ENCODE measurements at places on chromosomes 11 and 22. TPM values are rescaled to one million over a fixed set of nuclear protein-coding genes. Genes with fewer than 3 reads are reported as not detected.

The ART5 gene
- 2.5 TPM for total RNA-seq

GRCh38 chr22:23182309-23183060 is 2.2 kb downstream of the BCR start:
- DNase-seq = no peak

DNA sequence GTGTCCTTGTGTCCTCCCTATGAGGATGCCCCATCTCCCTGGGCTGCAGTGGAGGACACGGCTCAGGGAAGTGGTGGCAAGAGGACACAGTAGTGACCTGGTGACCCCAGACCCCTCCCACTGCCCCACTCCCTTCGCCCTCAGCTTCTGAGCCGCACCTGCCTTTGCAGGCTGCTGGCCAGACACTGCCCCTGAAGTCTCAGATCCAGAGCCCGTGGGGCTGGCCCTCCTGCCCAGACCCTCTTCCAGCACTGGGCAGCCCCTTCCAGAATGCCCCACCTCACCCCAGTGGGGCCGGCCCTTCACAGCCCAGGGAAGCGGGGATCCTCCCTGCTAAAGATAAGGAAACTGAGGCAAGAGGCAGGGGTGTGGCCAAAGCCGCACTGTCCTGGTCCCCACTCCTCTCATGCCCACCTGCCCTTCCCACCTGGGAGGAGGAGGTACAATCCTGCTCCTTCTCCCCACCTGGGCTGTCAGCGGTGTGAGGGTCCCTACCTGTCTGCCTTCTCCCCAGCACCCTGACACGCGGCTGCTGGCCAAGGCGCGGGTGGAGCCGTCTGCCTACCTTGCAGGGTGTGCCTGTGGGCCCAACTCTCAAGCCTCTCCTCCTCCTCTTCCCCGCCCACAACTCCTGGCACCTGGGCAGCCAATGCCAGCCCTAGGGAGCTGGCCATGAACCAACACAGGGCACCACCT is 17.3 kb downstream of the TRPM5 start:
- peak; percentile 32 for DNase-seq

The WNT7B gene
- not detected for total RNA-seq

DNA sequence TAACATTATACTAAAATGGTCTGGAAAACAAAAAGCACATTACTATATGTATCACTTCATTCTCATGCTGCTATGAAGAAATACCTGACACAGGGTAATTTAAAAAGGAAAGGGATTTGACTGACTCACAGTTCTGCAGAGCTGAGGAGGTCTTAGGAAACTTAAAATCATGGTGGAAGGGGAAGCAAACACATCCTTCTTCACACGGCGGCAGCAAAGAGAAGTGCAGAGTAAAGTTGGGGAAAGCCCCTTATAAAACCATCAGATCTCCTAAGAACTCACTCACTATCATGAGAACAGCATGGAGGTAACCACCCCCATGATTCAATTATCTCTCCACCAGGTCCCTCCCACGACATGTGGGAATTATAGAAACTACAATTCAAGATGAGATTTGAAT is 60.0 kb downstream of the FAM181B start:
- DNase-seq = no peak

DNA sequence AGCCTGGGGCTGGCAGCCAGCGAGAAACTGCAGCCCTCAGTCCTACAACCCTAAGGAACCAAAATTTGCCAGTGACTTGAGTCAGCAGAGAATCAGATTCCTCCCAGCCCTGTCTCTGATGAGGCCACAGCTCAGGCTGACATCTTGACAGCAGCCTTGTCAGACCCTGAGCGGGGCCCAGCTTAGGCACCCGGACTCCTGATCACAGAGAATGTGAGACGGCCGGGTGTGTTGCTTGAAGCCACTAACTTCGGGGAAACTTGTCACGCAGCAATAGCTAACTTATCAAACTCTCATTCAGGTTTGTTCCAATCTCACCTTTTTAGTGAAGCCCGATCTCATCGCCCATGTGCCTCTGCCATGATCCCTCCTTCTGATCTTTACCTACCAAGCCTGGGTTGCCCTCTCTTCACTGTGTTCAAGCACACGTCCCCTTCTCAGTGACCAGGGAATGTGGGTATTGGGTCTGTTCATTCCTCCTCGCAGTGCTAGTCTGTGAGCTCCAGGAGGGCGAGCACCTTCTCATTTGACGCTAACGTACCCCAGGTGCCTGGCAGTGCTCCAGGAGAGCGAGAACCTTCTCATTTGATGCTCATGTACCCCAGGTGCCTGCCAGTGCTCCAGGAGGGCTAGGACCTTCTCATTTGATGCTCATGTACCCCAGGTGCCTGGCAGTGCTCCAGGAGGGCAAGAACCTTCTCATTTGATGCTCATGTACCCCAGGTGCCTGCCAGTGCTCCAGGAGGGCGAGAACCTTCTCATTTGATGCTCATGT is 280.7 kb downstream of the BRD1 start:
- no peak for DNase-seq

The CYTH4 gene
- 7.5 TPM for total RNA-seq

GRCh38 chr11:19895776-19896175 is 183.1 kb downstream of the NAV2 start:
- no peak for DNase-seq

GRCh38 chr11:30560206-30561106 is 25.7 kb downstream of the MPPED2 start:
- no peak for DNase-seq

DNA sequence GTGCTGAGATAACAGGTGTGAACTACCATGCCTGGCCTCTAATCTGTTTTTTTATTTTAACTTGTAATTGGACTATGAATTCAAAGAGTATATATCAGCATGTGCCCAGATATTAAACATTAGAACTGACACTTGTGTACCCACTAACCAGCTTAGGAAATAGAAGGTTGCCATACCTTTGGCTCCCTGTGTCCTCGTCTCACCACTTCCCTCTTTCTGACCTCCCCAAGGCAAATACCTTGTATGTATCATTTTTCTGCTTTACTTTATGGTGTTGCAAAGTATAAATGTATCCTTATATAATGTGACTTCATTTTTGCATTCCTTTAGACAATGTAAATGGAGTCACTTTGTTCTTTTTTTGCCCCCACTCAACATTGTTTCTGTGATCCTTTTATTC is 9.1 kb downstream of the PPP6R3 start:
- DNase-seq = no peak

All from Right ventricle myocardium inferior (tissue), 1 donor.